ENCODE measurements at places on chromosomes 12 and 14. TPM values are rescaled to one million over a fixed set of nuclear protein-coding genes. Genes with fewer than 3 reads are reported as not detected.

AICDA gene
- not detected for polyA plus RNA-seq

ITFG2 gene
- polyA plus RNA-seq = 12.9 TPM

NEMP1 gene
- 1.6 TPM for polyA plus RNA-seq

LTBP2 gene
- polyA plus RNA-seq = 0.46 TPM

OR6J1 gene
- not detected for polyA plus RNA-seq

PXN gene
- 0.21 TPM for polyA plus RNA-seq

MYF5 gene
- polyA plus RNA-seq = not detected

PAPOLA gene
- polyA plus RNA-seq = 96.8 TPM

ADAM20 gene
- not detected for polyA plus RNA-seq

PLBD1 gene
- polyA plus RNA-seq = 0.98 TPM

SLC17A8 gene
- 0.48 TPM for polyA plus RNA-seq

ACRBP gene
- polyA plus RNA-seq = not detected

GPRC5D gene
- not detected for polyA plus RNA-seq

MSI1 gene
- 1.0 TPM for polyA plus RNA-seq

RILPL1 gene
- 0.50 TPM for polyA plus RNA-seq

SYCP3 gene
- polyA plus RNA-seq = 6.0 TPM

VWF gene
- polyA plus RNA-seq = 1.8 TPM

NKX2-1 gene
- polyA plus RNA-seq = not detected

KRT82 gene
- polyA plus RNA-seq = not detected

IRAK3 gene
- 2.1 TPM for polyA plus RNA-seq

SYNDIG1L gene
- not detected for polyA plus RNA-seq

C12orf56 gene
- 38.8 TPM for polyA plus RNA-seq

TTC5 gene
- 17.5 TPM for polyA plus RNA-seq

CARMIL3 gene
- polyA plus RNA-seq = 1.0 TPM

GLT8D2 gene
- polyA plus RNA-seq = 0.60 TPM

SLC6A15 gene
- polyA plus RNA-seq = 75.1 TPM

SYNE3 gene
- 1.6 TPM for polyA plus RNA-seq

AMHR2 gene
- not detected for polyA plus RNA-seq

BCL7A gene
- polyA plus RNA-seq = 4.0 TPM

TDRD9 gene
- polyA plus RNA-seq = 10.1 TPM

GPRC5A gene
- polyA plus RNA-seq = not detected

DDX55 gene
- 5.2 TPM for polyA plus RNA-seq

ZNF219 gene
- 4.5 TPM for polyA plus RNA-seq

ESRRB gene
- 2.0 TPM for polyA plus RNA-seq

ANKS1B gene
- 116 TPM for polyA plus RNA-seq

BICDL1 gene
- 5.6 TPM for polyA plus RNA-seq

KRT75 gene
- polyA plus RNA-seq = not detected

RNASE2 gene
- polyA plus RNA-seq = not detected

ATL1 gene
- 204 TPM for polyA plus RNA-seq

CCDC175 gene
- 5.4 TPM for polyA plus RNA-seq

SCAF11 gene
- 93.3 TPM for polyA plus RNA-seq

CLEC6A gene
- polyA plus RNA-seq = not detected

KRT79 gene
- 0.81 TPM for polyA plus RNA-seq

M6PR gene
- polyA plus RNA-seq = 81.7 TPM

DTX1 gene
- polyA plus RNA-seq = 13.5 TPM

OAS1 gene
- polyA plus RNA-seq = 0.58 TPM

CLEC1A gene
- 0.24 TPM for polyA plus RNA-seq

SIVA1 gene
- 26.9 TPM for polyA plus RNA-seq

IGF1 gene
- 53.0 TPM for polyA plus RNA-seq

HOXC12 gene
- not detected for polyA plus RNA-seq

SERPINA6 gene
- polyA plus RNA-seq = not detected

SERPINA5 gene
- not detected for polyA plus RNA-seq

HPD gene
- polyA plus RNA-seq = not detected

WSCD2 gene
- 6.9 TPM for polyA plus RNA-seq

PAX9 gene
- not detected for polyA plus RNA-seq

VDR gene
- not detected for polyA plus RNA-seq

PPP1R1A gene
- 22.1 TPM for polyA plus RNA-seq

LPAR5 gene
- polyA plus RNA-seq = not detected

WNT5B gene
- polyA plus RNA-seq = not detected

HHIPL1 gene
- 1.2 TPM for polyA plus RNA-seq

Data from Purkinje cell (primary cell).